SIG-M5 (cell line): ENCODE measurements at places on chromosomes 7 and 10.

DNA sequence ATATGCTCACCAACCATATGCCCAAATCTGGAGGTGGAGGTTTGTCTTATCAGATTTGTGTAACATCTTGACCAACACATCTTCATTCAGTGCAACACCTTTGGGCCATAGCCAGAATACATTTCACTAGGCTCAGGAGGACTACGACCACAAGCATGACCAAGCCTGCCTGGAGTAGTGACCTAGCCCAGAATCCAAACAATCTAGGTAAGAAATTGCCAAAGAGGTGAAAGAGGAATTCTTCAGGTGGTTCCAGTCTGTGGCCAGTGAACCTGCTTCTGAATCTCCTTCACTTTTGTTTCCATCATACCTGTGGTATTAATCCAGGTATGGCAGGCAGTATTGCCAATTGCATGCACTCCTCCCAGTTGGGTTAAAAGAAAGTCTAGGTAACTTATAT lies 112.8 kb upstream of the RAB18 start:
- no peak for DNase-seq

- no peak for DNase-seq
These were observed 21.4 kb upstream of the MLXIPL start for GRCh38 chr7:73645643-73646174.

- no peak for DNase-seq
These were observed 18.6 kb downstream of the CACNB2 start for GRCh38 chr10:18158773-18159265.

DNA sequence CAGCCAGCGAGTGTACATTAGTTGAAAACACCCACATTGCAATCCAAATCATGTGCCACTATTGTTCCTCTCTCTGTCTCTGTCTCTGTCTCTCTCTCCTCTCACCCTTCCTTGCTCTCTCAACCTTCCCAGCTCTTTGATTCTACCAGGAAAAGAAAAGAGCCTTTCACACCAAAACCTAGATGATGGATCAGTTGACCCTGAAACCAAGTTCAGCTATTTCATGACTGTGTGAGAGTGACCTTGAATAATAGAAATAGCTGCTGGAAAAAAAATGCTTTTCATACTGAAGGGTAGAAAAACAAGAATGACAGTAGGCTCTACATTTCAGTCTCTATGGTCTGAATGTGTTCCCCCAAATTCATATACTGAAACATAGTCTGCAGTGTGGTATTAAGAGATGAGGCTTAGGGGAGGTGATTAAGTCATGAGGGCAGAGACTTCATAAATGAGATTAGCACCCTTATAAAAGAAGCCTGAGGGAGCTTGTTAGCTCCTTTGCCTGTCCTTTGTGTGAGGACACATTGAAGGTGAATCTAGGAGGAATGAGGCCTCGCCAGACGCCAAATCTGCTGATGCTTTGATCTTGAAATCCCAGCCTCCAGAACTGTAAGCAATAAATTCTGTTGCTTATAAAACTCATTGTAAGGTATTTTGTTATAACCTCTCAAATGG lies 65.2 kb downstream of the LYZL1 start:
- DNase-seq = no peak

- DNase-seq = no peak
These were observed 116.7 kb downstream of the CYP26A1 start for GRCh38 chr10:93190372-93190771.
